ENCODE measurements at places on chromosomes 2 and 18.

DNA sequence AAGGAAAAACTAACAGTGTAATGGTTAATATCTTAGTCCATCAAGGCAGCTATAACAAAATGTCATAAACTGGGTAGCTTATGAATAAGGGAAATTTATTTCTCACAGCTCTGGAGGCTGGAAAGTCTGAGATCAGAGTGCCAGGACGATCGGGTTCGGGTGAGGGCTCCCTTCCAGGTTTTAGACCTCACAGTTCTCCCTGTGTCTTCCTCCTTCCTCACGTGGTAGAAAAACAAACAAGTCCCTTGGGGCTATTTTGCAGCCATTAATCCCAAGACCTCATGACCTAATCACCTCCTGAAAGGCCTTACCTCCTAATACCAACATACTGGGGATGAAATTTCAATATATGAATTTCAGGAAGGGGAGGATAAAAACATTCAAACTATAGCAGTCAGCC lies 455.9 kb downstream of the CNTNAP5 start:
- DNase-seq = no peak

GRCh38 chr2:56505885-56506284 lies 322.1 kb downstream of the CCDC85A start:
- DNase-seq = no peak

- DNase-seq = no peak
Measured at GRCh38 chr2:190862571-190862991, 18.0 kb upstream of the GLS start.

GRCh38 chr18:53971331-53971730 lies 253.1 kb downstream of the MBD2 start:
- DNase-seq = no peak

DNA sequence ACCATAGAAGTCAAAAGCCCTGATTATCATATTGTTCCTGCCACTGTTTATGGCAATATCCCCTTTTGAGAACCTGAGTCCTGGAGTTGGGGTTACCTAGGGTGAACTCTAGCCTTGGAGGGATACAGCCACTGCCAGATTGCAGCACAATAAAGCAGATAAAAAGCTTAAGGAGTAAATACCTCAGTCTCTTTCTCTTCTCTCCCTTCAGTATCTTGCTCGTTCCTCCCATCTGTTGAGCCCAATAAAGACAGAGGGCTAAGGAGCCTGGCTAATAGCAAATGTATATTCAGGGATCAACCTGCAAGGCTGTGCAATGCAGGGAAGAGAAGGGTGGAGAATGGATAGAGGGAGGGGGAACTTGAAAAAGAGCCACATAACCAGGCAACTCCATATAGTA lies 8.0 kb upstream of the DPP4 start:
- no peak for DNase-seq

- DNase-seq = no peak
Measured at GRCh38 chr2:180495606-180496005, 484.8 kb upstream of the UBE2E3 start.

- DNase-seq = no peak
Measured at GRCh38 chr2:119197529-119198239, 25.9 kb upstream of the STEAP3 start.

DNA sequence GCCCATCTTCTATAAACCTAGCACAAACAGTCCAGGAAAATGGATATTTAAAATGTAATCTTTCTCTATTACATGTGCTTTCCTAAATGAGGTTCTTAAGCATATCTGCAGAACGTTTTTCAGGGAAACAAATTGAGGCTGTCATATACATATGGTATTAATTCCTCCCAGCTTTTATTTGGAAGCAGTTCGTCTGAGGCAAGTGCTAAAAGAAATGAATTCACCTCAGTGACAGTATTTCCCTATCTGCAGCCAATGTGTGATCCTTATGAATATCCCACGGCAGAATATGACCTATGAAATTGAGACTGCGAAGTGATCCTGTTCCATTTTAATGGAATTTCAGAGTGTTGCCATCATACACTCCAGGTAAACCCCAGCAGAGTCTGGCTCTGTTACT lies 7.1 kb downstream of the MYOM1 start:
- no peak for DNase-seq

GRCh38 chr2:29110916-29111535 lies 4.2 kb upstream of the CLIP4 start:
- no peak for DNase-seq

GRCh38 chr2:3645745-3646389 lies 12.1 kb upstream of the ALLC start:
- no peak for DNase-seq

DNA sequence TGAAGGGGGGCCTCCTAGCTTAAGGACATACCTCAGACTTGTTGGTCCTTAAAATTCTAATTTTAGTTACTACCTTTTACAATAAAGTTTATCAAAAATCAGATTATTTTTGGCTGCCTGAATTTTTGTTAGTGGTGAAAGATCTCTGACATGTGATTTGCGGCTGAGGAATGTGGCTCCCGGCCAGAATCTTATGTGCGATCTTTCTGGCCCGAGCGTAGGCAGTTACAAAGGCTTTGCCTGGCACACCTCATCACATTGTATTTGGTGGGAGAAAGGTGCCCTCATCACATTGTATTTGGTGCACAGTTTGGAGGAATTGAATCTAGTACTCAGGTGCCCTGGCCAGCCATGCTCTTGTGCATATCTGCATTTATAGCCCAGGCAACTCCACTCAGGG lies 289.1 kb downstream of the GULP1 start:
- no peak for DNase-seq

GRCh38 chr2:166765141-166765540 lies 123.1 kb upstream of the XIRP2 start:
- no peak for DNase-seq

- no peak for DNase-seq
Measured at GRCh38 chr2:60925994-60926740, 44.8 kb downstream of the REL start.

- DNase-seq = no peak
Measured at GRCh38 chr2:163800951-163801381, 65.2 kb upstream of the FIGN start.

- no peak for DNase-seq
Measured at GRCh38 chr2:136444323-136444722, 321.0 kb upstream of the THSD7B start.

GRCh38 chr2:100236166-100236565 lies 86.1 kb downstream of the LONRF2 start:
- no peak for DNase-seq

GRCh38 chr2:100397118-100397860 lies 20.2 kb downstream of the CHST10 start:
- no peak for DNase-seq

DNA sequence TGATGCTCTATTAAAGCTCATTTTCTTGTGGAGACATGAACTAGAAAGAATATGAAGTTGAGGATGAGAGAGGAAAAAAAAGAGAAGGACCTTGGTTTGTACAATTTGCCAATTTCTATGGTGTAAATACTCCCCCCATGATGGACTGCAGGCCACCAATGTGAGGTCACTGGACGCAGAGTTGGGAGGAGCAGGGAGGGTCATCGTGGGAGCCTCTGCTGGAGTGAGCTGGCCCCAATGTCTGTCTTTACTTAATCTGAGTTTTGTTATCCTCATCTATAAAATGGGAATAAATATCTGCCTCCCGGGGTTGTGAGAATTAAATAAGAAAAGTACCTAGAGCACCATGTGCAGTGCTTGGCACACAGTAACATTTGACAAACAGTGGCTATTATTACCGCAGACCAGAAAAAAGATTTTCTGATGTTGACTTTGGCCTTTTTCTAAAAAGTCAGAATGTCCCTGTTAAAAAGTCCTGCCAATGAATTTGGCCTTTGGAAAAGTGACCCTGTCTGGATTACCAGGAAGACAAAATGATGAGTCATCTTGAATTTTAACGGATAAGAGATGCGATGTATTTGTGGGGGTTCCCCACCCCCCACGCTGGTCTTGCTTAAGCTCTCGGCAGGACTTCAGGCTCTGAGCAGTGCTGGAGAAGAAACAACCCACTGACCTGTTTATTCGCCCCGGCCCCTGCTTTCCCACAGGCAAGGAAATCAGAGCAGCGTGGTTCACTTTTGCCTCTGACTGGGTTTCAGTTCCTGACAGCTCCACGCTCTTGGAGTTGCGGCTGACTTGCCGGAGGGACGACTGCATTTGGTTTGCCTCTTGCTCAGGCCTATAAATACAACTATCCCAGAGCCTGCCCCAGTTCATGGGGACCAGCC lies 50.3 kb upstream of the FOSL2 start:
- no peak for DNase-seq

DNA sequence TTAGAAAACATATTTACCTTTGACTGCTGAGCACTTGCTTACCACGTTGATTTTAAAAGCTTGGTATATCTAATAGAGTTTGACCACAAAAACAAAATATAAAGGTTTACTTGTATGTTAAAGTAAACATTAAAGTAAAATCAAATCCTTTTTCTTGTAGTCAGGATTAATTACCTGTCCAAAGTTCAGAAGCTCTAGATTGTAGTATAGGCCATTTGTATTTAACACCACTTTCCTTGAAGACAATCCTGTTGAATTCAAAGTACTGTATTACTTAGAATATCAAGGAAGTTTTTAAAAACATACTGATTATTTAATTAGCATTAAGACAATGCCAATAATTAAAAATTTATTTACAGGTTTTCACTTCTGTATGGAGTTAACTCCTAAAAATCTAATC lies 53.0 kb downstream of the PGAP1 start:
- DNase-seq = no peak

GRCh38 chr2:214560618-214561190 lies 149.8 kb downstream of the VWC2L start:
- no peak for DNase-seq

DNA sequence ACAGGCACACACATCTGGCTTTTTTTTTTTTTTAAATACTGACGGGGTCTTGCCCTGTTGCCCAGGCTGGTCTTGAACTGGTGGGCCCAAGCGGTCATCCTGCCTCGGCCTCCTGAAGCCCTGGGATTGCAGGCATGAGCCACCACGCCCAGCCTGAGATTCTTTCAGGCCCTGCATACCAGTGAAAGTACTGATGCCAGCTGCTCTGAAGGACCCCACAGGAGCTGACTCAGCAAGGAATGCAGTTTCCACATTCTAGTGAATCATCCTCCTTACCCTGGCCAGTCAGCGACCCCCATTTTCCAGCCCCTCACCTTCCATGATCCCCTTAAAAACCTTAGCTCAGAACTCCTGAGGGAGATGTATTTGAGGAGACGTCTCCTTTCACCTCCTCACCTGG lies 5.8 kb upstream of the DTYMK start:
- no peak for DNase-seq

DNA sequence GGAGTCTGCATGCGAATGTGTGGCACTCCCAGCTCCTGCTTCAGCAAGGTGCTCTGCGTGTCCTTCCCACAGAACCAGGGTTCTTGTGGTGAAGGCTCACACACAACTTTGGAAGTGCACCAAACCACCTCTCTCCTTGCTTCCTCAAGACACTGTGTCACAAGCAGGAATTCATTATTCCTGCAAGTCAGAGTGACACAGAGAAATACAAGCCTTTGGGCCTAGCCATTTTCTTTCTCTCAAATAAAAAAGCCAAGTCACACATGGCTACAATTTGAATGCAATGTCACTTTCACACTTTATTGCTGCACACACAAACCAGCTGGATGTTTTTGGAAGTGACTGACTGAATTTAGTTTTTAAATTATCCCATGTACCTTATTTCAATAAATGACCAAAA lies 30.1 kb upstream of the THOC1 start:
- no peak for DNase-seq

- DNase-seq = no peak
Measured at GRCh38 chr18:5747678-5748077, 147.6 kb downstream of the TMEM200C start.

DNA sequence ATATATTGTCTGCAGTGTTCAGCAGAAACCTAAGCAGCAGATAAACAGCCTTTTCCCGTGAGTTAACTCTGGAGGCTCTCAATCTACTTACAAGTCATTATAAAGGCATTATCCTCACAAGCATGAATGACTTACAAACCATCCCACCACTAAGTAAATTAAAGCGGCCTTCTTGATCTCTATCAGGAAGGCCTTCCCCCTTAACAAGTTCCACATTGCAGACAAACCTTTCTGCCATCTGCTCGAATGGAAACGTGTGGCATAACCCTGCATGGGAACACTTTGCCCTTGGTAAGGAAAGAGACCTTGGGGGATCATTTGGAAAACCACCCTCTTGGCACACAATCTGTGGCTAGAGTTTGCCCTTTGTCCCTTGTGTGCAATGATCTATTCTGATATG lies 199.5 kb downstream of the OSR1 start:
- no peak for DNase-seq

DNA sequence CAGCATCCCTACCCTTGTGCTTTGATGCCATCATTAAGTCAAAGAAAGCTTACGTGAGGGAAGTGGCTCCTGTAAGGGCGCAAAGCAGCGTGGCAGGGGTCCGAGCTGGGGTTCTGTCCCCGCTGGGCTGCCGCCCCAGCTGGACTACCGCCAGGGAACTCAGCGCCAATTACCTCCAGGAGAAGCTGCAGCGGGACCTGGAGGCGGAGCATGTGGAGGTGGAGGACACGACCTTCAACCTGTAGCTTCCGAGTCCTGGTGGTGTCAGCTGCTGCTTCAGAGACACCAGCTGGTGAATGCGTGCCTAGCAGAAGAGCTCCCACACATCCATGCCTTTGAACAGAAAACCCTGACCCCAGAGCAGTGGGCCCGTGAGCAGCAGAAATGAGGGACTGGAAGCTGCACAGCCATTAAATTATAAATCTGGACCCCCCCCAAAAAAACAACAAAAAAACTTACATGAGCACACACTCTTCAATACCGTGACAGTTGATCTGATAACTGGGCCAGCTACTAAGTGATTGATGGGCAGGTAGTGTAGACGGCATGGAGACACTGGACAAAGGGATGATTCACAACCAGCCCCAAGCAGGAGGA lies 20.1 kb upstream of the YES1 start:
- no peak for DNase-seq

DNA sequence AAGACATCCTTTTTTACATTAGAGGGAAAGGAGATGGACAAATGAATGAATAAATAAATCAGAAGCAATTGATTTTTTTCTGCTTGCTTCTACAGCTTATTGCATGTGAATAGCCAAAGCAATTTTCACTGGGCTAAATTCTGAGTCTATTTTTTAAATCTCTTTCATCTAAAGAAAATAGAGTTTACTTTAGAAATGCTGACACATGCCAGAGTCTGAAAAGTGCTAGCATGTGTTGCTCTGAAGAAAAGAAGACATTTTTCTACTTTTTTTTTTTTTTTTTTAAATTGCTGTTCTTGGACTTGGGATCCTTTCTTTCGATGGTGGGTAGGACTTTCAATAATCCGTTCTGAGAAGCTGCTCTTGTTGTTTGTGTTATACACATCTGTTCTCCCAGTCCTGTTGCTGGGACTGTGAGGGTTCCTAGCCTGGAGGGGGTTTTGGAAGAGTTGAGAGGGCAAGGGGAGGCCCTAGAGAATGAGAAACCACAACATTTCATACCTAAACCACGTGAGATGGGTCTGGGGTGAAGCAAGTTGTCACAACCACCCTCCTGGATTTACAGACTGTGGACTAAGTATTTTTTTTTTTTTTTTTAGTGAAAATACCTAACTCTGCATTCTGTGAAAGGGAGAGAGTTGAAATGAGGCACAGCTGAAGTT lies 193.5 kb downstream of the PRKCE start:
- DNase-seq = no peak

- DNase-seq = no peak
Measured at GRCh38 chr2:19538411-19538963, 180.1 kb upstream of the OSR1 start.
